ENCODE measurements at places on chromosomes 7 and 10. TPM values are rescaled to one million over a fixed set of nuclear protein-coding genes. Genes with fewer than 3 reads are reported as not detected.

The LDB3 gene
- total RNA-seq = 1,374 TPM

- H3K36me3 ChIP-seq = no peaks in the 10 kb centered on the region
- H3K27ac ChIP-seq = no peak overlapping the region
- DNase-seq = no peak
- H3K4me3 ChIP-seq = no peak overlapping the region
- peaks cover 13% of the 10 kb centered on the region for H3K4me1 ChIP-seq
- peaks cover 8% of the 10 kb centered on the region for H3K27me3 ChIP-seq
Measured at GRCh38 chr10:30589441-30589840, 40.1 kb downstream of the LYZL2 start.

The NEUROG3 gene
- not detected for total RNA-seq

DNA sequence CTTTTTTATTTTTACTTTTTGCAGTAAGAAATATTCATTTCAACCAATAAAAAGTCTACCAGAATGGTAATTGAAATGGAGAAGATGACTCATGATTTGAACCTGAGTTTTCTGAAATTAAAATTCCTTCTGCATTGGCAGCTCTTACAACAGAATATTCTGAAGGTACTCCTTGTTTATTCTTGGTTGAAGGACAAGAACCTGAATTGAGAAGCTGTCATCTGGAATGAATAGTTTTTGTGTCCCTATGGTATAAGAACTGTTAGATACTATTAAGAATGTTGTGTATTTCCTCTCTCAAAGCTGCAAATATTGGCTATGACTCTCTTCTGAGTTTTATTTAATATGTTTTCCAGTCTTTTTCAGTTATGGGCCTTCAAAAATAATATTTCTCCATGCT lies 56.1 kb downstream of the CDK1 start:
- no peaks in the 10 kb centered on the region for H3K27me3 ChIP-seq
- no peak overlapping the region for H3K4me3 ChIP-seq
- H3K4me1 ChIP-seq = peaks cover 4% of the 10 kb centered on the region

DNA sequence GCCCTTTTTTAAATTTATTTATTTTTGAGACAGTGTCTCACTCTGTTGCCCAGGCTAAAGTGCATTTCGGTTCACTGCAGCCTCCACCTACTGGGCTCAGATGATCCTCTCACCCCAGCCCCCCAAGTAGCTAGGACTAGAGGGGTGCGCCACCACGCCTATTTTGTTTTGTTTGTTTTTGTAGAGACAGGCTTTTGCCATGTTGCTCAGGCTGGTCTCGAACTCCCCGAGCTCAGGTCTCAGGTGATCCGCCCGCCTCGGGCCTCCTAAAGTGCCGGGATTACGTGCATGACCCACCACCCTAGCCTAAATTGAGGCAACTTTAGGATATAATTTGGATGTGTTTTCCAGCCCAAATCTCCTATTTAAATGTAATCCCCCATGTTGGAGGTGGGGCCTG lies 805 bp downstream of the ZNF736 start:
- DNase-seq = no peak
- H3K4me1 ChIP-seq = peaks cover 4% of the 10 kb centered on the region
- no peaks in the 10 kb centered on the region for H3K36me3 ChIP-seq

The PLAC9 gene
- total RNA-seq = 16.5 TPM

GRCh38 chr7:96306385-96307125 lies 15.3 kb downstream of the SLC25A13 start:
- no peaks in the 10 kb centered on the region for H3K27me3 ChIP-seq
- H3K4me1 ChIP-seq = peaks cover 8% of the 10 kb centered on the region
- no peaks in the 10 kb centered on the region for H3K36me3 ChIP-seq

GRCh38 chr10:75722020-75722419 lies 290.6 kb downstream of the LRMDA start:
- no peaks in the 10 kb centered on the region for H3K27me3 ChIP-seq
- H3K4me1 ChIP-seq = no peaks in the 10 kb centered on the region

The EFCAB10 gene
- not detected for total RNA-seq

DNA sequence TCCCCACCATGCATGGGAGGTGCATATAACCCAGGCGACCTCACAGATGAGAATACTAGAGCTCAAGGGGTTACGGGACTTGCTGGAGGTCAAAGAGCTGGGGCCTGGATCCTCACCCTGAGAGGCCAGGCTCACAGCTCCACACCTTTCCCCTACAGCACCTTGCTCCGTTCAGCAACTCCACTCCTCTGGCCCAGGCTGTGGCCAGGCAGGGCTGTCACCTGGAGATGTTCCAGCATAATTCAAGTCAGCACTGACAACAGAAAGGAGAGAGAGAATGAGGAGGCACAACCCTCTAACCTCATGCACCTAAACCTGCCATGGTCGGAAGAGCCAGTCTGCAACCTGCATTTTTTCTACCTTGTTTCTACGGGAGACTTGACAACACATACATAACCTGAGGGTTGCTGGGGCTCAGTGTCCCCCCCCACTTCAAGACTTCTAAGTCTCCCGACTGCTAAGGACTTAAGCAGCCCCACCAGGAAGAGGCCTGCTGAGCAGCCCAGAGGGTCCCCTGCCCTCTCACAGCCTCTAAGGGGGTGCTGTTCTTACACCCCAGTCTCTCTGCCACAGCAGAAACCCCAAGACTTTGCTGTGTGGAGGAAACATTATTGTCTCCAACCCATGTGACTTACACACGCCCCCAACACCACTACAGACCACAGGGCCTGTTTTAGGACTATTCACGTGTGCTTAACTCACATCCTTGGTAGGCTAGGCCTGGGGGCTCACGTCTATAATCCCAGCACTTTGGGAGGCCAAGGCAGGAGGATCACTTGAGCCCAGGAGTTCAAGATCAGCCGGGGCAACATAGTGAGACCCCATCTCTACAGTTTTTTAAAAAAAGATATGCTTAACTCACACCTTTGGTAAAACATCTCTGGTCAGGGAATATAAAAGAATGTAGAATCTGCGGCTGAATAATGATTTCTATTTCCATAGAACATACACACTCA lies 175.6 kb downstream of the FAM107B start:
- H3K27me3 ChIP-seq = no peaks in the 10 kb centered on the region
- H3K27ac ChIP-seq = no peak overlapping the region
- no peak overlapping the region for H3K4me3 ChIP-seq
- H3K4me1 ChIP-seq = no peaks in the 10 kb centered on the region
- peaks cover 12% of the 10 kb centered on the region for H3K36me3 ChIP-seq
- no peak for DNase-seq

The SAMD9 gene
- total RNA-seq = 9.5 TPM

DNA sequence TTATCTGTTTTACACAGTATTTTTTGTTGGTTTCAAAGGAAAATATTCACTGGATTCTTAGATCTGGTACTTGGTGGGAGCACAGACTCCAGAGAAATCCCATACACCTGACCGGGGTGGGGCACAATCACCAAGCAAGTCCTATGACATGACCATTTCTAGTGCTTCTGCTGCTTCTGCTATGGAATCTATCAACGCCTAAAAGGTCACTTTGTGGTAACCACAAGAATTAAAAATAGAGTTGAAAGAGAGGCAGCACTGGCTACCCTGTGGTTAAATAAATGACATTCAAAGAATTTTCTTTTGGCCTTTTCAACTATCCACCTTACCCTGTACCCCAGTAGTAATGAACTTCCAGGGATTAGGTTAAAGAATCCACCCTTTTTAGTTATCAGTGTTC lies 329.9 kb upstream of the VWC2 start:
- no peaks in the 10 kb centered on the region for H3K36me3 ChIP-seq
- no peak overlapping the region for H3K27ac ChIP-seq
- no peaks in the 10 kb centered on the region for H3K4me1 ChIP-seq

The GSTO2 gene
- total RNA-seq = 0.88 TPM

The HOXA2 gene
- 0.14 TPM for total RNA-seq

DNA sequence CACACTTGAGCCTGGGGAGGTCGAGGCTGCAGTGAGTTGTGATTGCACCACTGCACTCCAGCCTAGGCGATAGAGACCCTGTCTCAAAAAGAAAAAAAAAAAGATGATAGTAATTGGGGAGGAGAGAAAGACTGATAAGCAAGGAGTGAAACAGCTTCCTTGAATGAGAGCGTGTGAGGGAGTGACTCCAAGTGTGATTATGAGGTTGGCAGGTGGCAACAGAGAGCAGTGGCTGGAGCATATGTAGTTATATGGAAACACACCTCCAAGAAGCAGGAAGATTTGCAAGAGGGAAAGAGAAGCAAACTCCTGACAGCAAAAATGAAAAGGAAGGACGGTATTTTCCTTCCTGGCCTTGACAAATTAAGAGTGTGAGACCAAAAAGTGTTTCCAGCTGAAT lies 50.4 kb downstream of the VKORC1L1 start:
- no peaks in the 10 kb centered on the region for H3K4me1 ChIP-seq
- DNase-seq = no peak
- no peak overlapping the region for H3K27ac ChIP-seq

DNA sequence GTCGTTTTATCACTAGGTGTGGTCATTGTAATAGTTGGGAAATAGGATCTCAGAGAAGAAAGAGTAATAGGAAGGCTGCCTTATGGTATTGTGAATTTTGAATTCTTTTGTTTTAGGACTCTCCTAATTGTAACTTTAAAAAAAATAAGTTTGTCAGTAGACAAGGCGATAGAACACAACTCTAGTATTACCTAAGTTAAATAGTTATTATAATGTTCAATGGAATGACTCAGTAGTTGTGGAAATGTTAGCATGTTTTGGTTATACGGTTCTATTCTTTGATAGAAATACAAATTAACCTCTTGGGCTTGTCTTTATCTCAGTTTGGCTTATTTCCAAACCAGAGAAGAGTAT lies 1.4 kb downstream of the DNAH11 start:
- no peaks in the 10 kb centered on the region for H3K36me3 ChIP-seq
- H3K4me3 ChIP-seq = no peak overlapping the region
- H3K4me1 ChIP-seq = peaks cover 4% of the 10 kb centered on the region
- no peak for DNase-seq
- peaks cover 15% of the 10 kb centered on the region for H3K27me3 ChIP-seq

The COBL gene
- total RNA-seq = 90.6 TPM

DNA sequence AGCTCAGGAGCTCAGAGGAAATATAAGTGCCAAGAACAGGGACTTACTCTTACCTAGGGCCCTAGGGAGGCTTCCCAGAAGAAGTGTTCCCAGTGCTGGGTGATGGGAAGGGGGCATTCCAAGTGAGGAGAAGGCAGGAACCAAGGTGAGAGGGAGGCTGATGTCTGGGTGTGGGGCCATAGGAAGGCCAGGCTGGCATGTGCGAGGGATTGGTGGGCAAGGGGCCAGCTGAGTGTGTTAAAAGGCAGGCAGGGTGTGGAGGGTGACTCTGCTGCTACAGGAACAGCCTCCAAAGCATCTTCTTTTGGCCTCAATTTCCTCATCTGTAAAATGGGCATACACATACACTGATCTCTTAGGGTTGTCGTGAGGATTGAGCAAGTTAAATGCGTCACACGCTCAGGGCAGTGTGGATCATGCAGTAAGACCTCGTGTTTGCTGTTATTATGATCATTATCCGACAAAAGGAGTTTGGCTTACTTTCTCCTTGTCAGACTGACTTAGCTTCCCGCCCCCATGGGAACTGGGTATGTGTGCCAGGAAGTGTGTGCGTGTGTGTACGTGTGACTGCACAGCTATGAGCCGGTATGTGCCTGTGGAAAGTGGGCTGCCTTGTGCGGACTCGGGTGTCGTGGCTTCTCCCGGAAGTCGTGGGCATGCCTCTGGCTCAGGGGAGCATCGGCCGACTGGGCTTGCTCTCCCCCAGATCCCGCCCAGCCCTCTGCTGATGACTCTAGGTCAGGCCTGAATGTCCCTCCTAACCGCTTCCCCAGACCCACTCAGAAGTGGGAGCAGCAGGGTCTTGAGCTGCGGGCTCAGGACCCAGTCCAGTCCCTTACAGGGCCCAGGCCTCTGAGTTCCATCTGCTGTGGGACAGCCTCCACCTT lies 59.6 kb downstream of the NEURL1 start:
- H3K36me3 ChIP-seq = no peaks in the 10 kb centered on the region
- H3K4me3 ChIP-seq = no peak overlapping the region
- no peak for DNase-seq
- no peak overlapping the region for H3K27ac ChIP-seq

DNA sequence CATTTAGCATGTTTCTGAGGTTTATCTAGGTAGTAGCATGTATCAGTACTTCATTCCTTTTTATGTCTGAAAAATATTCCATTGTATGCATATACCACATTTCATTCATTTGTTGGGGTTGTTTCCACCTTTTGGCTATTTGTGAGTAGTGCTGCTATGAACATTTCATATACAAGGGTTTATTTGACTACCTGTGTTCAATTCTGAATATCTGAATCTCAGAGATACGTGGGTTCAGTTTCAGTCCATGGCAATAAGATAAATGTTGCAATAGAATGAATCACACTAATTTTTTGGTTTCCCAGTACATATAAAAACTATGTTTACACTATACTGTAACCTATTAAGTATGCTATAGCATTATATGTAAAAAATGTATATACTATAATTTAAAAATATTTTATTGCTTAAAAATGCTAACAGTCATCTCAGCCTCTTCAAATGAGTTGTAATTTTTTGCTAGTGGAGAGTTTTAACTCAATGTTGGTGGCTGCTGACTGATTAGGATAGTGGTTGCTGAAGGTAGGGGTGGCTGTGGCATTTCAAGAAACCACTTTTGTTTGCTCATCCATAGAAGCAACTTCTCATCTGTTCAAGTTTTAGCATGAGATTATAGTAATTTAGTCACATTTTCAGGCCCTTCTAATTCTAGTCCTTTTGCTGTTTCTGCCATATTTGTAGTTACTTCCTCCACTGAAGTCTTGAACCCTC lies 13.9 kb downstream of the PLEKHA1 start:
- no peaks in the 10 kb centered on the region for H3K27me3 ChIP-seq
- H3K36me3 ChIP-seq = no peaks in the 10 kb centered on the region
- no peak overlapping the region for H3K4me3 ChIP-seq
- H3K27ac ChIP-seq = no peak overlapping the region
- no peak for DNase-seq

The PIP gene
- not detected for total RNA-seq

DNA sequence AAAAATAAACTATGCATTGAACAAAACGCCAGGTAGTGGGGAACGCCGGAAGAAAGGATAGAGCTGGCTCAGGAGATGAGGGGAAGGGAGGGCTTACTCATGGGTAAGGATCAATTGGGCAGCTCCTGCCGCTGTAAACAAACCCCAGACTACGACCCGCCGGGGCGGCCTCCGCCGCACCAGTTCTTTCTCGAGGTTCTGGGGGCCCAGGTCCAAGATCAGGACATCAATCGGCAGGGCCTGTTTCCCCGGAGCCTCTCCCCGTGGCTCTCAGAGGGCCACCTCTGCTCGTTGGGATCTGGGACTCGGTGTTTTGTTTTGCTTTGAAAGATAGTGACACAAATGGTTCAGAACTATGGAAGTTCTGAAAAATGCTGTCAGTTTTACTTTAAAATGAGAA lies 140.4 kb downstream of the ELFN1 start:
- no peak overlapping the region for H3K27ac ChIP-seq
- no peak overlapping the region for H3K4me3 ChIP-seq
- H3K4me1 ChIP-seq = no peaks in the 10 kb centered on the region

The SLC26A3 gene
- not detected for total RNA-seq

The AGR2 gene
- not detected for total RNA-seq
